ENCODE measurements at places on chromosomes 2 and 18.

- no peak for DNase-seq
These were observed 16.1 kb upstream of the TTLL4 start for GRCh38 chr2:218694405-218695145.

DNA sequence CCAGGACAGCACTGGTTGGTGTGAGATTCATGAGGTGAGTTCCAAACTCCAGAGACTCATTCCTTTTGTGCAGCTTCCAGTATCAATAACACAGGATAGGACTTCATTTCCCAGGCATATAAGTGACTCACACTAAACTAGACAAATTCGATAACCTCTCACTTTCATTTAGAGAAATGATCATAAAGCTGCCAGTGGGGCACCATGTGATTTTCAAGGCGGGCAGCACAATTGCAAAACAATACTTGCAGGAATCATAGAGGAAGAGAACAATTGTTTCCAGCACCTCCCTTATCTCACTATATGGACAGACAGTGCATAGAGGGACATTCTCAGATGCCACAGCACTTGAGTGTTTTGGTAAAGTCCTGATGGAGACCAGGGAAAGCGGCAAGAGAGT lies 31.3 kb upstream of the DNAH7 start:
- DNase-seq: no peak

DNA sequence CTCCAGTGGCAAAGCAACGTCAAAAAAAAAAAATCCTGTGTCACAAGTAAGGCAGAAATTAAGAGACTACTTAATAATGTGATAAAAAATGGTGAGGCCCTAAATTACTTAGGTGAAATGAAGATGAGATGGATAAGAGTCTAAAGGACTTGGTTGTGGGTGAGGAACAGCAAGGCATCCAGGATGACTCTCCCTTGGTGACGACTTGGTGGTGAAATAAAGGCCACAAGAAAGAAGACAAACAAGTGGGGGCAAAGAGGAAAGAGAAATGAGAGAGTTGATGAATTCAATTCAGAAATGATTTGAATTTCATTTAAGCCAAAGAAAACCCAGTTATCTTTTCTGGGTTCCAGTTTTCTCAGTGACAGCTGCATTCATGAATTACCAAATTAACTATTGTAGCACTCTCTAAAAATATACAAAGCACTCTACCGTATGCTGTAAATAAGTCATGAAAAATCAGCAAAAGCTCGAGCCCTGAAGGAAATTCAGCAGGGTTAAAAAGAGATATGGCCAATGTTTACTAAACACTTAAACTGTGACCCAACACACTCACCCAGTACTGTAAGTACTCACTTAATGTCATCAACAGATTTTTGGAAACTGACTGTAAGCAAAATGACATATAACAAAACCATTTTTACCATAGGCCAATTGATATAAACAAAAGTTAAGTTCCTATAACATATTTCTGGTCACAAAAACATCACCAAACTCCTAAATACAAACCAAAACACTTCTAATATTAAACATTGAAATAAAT lies 1.4 kb downstream of the METTL8 start:
- DNase-seq: no peak

GRCh38 chr2:241882091-241882625 lies 12.6 kb downstream of the RTP5 start:
- DNase-seq: no peak

DNA sequence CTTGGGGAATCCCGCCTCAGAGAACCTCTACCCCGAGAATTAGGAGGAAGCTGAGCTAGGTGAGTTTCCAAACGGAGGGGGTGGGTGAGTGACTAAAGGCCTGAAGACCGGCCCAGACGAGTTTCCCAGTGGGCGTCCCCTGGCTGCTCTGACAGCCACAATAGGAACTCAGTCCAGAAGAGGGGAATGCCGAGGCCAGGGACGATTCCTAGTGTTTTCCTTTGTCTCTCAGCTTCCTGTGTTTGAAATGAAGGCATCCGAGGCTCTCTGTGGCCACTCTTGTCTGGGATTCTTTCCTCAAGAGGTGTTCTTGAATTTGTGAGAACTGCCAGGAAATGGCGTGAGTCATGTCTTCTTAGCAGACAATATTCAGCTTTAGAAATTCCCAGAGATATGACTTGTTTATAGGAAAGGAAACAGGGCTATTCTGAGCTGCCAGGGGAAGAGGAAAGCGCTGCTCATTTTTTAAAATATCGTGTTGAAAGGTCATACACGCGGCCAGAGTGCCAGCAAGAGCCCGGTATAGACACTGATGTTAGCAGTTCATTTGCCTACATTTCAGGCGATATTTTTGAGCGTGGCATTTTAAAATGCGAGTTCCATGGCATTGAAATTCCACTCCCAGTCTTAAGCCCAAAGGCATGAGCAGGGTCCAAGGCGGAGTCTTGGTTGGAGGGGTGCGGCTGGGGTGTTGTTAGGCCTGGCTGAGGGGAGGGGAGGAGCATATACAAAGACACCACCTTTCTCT lies 169.1 kb upstream of the KLF7 start:
- DNase-seq: no peak
